ENCODE measurements at places on chromosomes 3 and 15.
A peak's percentile ranks its signal among the peaks of the same experiment; 100 is the strongest.

GRCh38 chr3:108100906-108101660 is 10.3 kb upstream of the CD47 start:
- H3K27ac ChIP-seq = no peak overlapping the region
- H3K27me3 ChIP-seq = no peaks in the 10 kb centered on the region
- peak; percentile 50 for DNase-seq
- H3K4me1 ChIP-seq = peaks cover 50% of the 10 kb centered on the region
- H3K36me3 ChIP-seq = no peaks in the 10 kb centered on the region

- peaks cover 7% of the 10 kb centered on the region for H3K4me1 ChIP-seq
- no peaks in the 10 kb centered on the region for H3K27me3 ChIP-seq
- no peak for DNase-seq
- H3K36me3 ChIP-seq = no peaks in the 10 kb centered on the region
- H3K4me3 ChIP-seq = no peak overlapping the region
- no peak overlapping the region for H3K27ac ChIP-seq
Observed at GRCh38 chr3:114764056-114764492, 383.0 kb downstream of the ZBTB20 start.

- no peak overlapping the region for H3K4me3 ChIP-seq
- H3K4me1 ChIP-seq = no peaks in the 10 kb centered on the region
- peaks cover 2% of the 10 kb centered on the region for H3K27me3 ChIP-seq
- no peak overlapping the region for H3K27ac ChIP-seq
- DNase-seq = no peak
Observed at GRCh38 chr15:43702174-43702573, 8.5 kb downstream of the CKMT1A start.

DNA sequence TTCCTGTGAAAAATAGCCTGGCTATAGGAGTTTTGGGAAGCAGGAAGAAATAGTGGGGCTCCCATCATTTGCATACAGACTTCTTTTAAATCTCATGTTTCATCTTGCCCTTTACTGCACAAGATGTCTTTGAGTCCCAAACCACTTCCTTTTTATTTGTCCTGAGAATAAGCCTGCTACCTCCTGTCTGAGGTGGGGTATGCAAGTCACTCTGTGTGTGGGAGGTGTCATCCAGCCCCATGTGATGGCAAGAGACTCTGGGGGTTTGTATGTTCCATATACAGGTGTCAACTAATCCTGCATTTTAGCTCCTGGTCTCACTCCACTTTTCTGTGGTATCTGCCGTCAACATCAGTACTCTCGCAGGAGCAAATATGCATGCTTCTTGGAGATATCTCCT is 102.0 kb downstream of the OTOL1 start:
- H3K4me1 ChIP-seq = no peaks in the 10 kb centered on the region
- no peak for DNase-seq
- no peak overlapping the region for H3K27ac ChIP-seq
- no peaks in the 10 kb centered on the region for H3K36me3 ChIP-seq
- H3K27me3 ChIP-seq = no peaks in the 10 kb centered on the region

DNA sequence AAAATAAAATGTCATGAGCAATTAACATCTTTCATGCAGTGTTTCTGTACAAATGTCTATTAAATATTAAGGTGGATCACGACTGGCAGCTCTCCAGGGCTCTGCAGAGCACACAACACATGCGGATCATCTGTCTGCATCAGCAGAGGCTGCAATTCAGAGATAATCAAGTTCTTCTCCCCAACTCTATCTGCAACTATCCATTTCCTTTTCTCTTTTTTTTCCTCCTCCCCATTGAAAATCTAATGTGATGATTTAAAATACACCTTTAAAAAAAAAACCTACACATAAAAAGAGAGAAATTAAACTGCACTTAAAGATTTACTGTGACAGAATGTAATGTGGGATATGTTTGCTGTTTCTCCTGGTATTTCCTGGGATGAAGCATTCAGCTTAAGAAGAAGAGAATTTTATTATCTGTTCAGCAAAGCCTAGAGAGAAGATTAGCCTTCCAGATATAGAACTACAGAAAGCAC is 352.6 kb upstream of the CCDC54 start:
- no peak for DNase-seq
- no peak overlapping the region for H3K27ac ChIP-seq
- no peaks in the 10 kb centered on the region for H3K27me3 ChIP-seq

DNA sequence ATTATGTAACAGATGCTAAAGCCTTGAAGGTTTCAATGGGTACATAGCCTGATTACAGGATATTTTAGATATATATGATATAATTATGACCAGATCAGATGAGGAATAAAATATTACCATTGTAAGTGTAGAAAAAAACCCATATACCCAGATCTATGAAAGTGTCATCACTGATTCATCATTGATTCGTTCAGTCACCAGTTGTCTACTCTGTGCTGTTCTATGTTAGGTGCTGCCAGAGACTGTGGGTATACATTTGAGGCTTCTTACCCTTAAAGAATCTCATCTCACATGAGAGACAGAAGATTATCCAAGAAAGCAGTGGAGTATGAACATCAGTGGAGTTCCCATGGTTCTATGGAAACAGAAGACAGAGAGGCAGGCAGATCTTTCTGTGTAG is 92.2 kb downstream of the MBNL1 start:
- H3K27ac ChIP-seq = peak overlapping the region; percentile 54
- peaks cover 21% of the 10 kb centered on the region for H3K36me3 ChIP-seq
- no peaks in the 10 kb centered on the region for H3K4me1 ChIP-seq
- no peak overlapping the region for H3K4me3 ChIP-seq
- no peak for DNase-seq

DNA sequence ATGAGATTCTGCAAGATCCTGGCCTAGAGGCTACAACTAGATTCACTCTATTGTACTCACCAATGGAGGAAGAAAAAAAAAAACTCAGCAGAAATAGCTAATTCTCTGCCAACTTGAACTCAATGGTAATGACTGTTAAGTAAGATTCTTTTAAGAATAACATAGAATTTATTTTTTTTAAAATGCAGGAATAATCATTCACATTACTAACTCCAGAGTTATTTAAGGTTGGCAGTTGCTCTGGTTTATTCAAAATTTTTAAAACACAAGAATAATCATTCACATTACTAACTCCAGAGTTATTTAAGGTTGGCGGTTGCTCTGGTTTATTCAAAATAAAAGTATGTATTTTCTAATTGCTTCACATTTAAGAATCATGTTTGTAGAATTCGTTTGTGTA is 1071.9 kb downstream of the IGSF11 start:
- no peak for DNase-seq
- H3K27ac ChIP-seq = no peak overlapping the region
- H3K27me3 ChIP-seq = no peaks in the 10 kb centered on the region
- no peaks in the 10 kb centered on the region for H3K36me3 ChIP-seq
- H3K4me3 ChIP-seq = no peak overlapping the region

DNA sequence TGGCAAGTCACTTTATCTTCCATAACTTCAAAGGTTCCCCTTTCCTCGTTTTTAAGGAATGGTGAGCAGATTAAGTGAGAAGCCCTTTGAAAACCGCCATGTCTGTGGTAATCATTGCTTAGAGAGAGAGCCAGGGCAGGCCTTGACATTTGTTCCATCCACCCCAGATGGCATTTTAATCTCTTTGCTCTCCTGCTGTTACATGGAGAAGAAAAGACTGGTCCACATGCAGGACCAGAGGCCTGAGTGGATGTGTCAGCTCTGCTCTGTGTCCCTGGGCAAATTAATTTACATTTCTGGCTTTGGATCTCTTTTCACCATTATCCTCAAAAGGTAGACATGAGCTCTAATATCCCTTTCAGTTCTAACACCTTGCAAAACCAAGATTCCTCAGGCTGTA is 157.3 kb upstream of the LPP start:
- no peaks in the 10 kb centered on the region for H3K27me3 ChIP-seq
- peaks cover 8% of the 10 kb centered on the region for H3K4me1 ChIP-seq
- H3K36me3 ChIP-seq = no peaks in the 10 kb centered on the region
- no peak for DNase-seq

DNA sequence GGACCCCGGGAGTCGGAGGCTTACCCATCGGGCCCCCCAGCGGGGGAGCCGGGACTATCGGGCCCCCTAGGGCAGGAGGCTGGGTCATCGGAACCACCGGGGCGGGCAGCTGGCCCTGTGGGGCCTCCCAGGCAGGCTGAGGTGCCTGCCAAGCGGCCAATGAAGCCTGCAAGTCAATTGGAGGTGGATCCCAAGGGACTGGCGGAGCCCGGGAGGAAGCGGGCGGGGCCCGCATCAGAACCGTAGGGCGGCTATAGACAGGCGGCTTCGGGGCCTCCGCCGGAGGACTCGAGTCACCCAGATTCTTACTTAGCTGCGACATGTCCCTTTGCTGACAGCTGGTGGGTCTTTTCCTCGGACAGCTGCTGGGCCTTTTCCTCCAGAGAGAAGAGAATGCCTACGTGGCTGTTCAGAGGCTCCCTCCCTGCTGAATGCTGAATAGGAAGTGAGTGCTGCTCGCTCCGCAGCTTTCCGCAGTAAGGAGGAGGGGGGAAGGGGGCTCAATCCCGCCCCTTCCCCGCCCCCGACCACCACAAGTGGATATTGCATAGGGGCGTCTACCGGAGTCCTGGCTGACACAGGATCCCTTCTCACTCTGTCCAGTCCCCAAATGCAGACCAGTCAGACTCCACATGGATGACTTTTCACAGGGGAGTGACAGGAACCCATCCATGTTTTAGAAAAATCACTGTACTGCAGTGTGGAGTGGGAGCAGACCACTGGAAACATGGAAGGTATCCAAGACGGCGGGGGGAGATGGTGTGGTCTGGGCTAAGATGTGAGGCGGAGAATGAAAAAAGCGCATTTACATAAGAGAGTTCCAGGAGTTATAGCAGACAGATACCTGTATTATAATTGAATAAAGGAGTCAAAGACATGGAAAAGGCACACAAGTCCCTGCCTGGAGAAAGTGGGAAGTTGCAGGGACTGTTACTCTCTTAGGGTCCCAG is at the start of gene MAGEL2:
Gene MAGEL2 (minus strand): TSS at position 447 of the 950 bp plus-strand sequence. CDS start 125 bp downstream, at position 322.
- H3K4me1 ChIP-seq = no peaks in the 10 kb centered on the region
- no peaks in the 10 kb centered on the region for H3K36me3 ChIP-seq
- H3K27me3 ChIP-seq = peaks cover 20% of the 10 kb centered on the region
- no peak within 1 kb of the TSS for H3K27ac ChIP-seq
- no peak for DNase-seq

DNA sequence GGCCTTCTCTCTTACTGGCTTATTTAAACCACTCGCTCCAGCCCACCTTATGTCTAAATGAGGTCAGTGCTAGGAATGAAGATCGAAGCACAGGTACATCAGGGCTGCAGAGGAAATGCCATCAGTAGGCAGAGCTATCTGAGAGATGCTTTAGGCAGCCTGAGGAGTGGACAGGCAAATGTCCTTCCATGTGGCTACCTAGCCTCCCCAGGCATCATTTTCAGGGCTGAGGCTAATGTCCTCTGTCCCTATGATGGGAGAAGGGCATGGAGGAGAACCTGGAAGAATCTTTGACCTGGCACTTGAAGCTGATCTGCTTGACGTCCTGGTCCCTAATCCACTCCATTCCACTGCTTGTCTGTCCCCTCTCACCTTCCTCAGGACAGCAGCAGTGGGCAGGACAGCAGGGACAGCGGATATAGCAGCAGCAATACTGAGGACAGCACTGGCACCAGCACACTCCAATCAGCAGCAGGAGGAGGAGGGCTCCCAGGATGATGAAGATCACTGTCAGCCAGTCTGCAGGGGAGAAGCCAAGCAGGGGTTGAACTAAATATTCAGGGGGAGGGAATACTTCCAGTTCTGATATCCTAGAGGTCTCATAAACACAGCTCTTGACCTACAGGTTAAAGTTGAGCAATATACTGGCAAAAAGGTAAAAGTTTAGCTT is 21.0 kb downstream of the ILDR1 start:
- H3K4me1 ChIP-seq = peaks cover 79% of the 10 kb centered on the region
- no peaks in the 10 kb centered on the region for H3K36me3 ChIP-seq
- no peaks in the 10 kb centered on the region for H3K27me3 ChIP-seq
- no peak overlapping the region for H3K27ac ChIP-seq
- no peak for DNase-seq

GRCh38 chr15:47618241-47618640 is 99.1 kb upstream of the SEMA6D start:
- no peaks in the 10 kb centered on the region for H3K27me3 ChIP-seq
- no peak overlapping the region for H3K4me3 ChIP-seq
- no peaks in the 10 kb centered on the region for H3K4me1 ChIP-seq
- DNase-seq = no peak
- H3K27ac ChIP-seq = no peak overlapping the region
- no peaks in the 10 kb centered on the region for H3K36me3 ChIP-seq

GRCh38 chr3:72224804-72225509 is 440.0 kb upstream of the PROK2 start:
- H3K27ac ChIP-seq = no peak overlapping the region
- no peak for DNase-seq
- no peaks in the 10 kb centered on the region for H3K36me3 ChIP-seq
- no peaks in the 10 kb centered on the region for H3K27me3 ChIP-seq

DNA sequence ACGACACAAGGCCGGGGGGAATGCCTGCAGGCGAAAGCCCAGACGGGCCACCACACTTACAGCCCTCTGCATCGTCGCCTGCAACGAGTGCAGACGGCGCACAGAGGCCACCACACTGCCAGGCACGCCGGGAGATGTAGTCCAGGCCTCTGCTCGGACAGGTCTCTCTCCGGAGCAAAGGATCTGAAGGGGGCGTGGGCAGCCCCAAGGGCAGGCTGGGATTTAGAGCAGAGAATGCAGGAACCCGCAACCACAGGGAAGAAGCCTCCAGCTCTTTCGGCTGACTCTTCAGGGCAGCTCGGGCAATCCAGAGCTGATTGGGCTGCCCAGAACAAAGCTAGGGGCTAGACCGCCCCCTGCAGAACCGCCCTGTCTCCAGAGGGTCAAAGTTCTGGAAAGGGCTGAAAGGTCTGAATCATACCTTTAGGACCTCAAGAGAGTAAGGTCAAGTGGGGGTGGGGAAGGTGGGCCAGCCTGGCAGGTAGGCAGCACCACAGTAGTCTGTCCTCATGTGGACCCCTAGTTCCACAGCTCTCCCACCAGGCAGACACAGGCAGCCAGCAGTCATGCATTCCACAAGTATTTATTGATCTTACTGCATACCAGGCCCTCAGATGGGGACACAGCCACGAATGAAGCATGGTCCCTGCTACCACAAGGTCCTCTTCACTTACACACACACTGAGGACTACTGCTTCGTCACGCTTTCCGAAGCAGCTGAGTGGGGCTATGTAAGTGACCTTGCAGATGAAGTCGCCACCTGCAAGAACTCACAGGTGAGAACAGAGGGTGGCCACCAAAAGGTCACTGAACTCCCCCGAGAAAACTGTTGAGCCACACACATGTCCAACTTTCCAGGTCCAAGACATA is at the start of gene AMT:
Gene AMT (minus strand): TSS at position 95 of the 870 bp plus-strand sequence. CDS start 23 bp downstream, at position 72.
- H3K4me1 ChIP-seq = peaks cover 25% of the 10 kb centered on the region
- H3K27ac ChIP-seq = no peak within 1 kb of the TSS
- H3K4me3 ChIP-seq = peak within 1 kb of the TSS; percentile 32
- no peak for DNase-seq
- peaks cover 36% of the 10 kb centered on the region for H3K36me3 ChIP-seq

GRCh38 chr3:138113326-138113725 is 2.1 kb downstream of the DZIP1L start:
- no peak overlapping the region for H3K27ac ChIP-seq
- DNase-seq = no peak
- H3K4me3 ChIP-seq = no peak overlapping the region
- H3K36me3 ChIP-seq = no peaks in the 10 kb centered on the region
